Hematopoietic multipotent progenitor cell treated with erythropoietin and hydrocortisone succinate and interleukin-3 and kit ligand, for 15 days (in vitro differentiated cells): ENCODE measurements at places on chromosomes 1 and 21.

GRCh38 chr1:923991-924655 lies 400 bp downstream of the SAMD11 start:
- no peak for DNase-seq

DNA sequence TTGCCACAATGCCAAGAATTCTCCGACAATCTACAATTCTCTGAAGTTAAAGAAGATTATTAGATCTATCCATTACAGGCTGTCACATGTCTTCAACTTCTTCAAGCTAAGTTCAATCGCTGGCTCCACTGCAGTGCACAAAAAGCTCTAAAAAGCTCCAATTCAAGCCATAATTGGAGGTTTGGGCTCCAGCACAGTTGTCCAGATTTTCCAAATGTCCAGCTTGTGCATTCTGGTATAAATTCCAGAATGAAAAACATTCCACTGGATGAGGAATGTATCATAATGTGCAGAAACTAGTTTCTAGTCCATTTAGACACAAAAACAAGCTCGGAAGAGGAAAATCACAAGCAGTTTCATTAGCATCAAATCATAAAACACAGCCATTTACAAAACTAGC lies 138.6 kb downstream of the NRIP1 start:
- no peak for DNase-seq

DNA sequence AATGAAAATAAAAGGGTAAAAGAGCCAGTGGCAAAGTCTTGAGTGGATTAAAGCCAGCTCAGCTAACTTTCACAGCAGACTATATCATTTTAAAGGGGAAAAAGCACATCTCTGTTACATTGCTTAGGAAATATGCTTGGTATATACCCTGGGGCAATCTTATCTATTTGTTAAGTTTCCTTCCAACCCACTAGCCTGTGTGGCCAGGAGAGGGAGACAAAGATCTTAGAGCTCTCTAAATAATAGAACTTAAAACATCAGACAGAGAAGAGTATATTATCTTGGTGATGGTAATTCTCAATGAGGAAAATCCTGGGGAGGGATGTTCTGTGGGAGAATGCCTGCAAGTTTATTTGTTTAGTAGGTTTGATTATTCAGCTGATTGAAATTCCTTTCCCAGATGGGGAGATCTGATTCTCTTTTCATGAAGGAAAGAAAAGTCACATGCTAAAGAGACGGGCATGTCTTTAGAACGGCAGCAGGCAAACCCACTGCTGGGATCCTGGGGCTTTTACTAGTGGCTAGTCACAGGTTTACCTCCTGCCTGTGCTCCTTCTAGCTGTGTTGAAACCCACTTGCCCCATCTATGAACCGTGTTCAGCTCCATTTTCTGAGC lies 3.6 kb downstream of the KCNE2 start:
- DNase-seq: peak; percentile 40

DNA sequence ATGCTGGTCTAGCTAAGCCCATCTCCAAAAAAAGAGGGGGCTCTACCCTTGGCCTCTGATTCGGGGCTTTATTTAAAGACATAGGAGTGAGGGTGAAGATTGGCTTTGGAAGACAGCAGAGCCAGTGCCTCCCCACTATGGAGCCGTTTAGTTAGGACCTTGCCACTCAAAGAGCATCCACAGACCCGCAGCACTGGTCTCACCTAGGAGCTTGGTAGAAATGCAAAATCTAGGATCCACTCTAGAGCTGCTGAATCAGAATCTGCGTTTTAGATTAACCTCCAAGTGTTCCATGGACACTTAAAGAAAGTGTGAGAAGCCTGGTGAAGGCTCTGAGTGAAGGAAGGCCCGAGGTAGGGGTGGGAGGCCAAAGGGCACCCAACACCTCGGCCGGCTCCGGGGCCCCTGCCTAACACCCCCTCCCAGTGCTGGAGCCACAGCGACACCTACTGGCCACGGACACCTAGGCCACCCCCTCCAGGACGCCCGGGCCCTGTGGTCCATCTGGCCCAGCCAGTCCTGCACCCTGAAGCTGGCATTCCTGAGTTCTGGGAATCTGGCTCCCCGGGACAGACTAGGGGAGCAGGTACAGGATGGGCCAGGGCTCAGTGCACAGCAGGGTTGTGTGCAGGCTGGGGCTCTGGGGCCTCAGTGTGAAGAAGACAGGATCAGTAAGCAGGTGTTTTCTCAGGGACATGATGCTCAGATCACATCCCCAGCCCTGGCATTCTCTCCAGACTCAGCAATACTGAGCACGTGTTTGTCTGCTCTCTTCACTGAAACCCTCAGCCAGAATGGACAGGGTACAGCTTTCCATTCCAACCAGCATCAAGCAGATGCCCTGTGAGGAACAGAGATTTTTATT lies 79.2 kb downstream of the TMEM53 start:
- DNase-seq: peak; percentile 77

DNA sequence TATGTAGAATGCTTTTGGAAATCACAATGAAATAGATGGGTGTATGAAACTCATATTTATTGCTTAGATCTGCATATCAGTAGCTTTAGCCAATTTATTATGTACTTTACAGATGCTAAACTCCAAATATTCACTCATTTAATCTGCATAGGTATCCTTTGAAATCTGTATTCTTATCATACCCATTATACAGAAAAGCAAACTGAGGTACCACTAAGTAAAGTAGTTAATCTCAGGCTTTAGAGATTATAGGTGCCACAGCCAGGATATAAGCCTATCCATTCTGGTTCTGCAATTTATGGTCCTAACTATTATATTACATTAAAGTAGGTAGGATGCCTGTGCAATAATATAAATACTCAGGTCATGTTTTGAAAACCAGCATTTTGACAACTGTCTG lies 369.4 kb downstream of the NCAM2 start:
- no peak for DNase-seq

DNA sequence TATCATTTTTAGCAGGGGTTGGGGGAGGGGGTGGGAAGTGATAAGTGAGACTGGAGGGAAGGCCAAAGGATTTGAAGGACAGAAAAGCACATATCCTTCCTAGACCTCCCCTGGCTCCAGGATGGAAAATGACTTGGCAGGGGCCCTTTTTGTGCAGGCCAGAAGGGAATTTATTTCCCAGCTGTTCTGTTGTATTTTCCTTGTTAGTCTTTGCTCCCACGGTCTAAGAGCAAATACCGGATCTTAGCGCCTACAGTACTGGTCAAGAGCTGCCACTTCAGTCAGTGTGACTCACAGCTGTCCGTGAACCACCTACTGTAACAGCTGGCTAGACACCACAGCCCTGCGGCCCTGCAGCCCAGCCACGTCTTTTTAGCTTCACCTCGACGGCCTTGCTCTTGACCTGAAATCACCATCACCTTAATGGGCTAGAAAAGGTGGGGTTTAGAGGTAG lies 51.0 kb upstream of the ERRFI1 start:
- DNase-seq: no peak

GRCh38 chr1:94339206-94339927 lies 78.8 kb upstream of the ABCD3 start:
- no peak for DNase-seq

DNA sequence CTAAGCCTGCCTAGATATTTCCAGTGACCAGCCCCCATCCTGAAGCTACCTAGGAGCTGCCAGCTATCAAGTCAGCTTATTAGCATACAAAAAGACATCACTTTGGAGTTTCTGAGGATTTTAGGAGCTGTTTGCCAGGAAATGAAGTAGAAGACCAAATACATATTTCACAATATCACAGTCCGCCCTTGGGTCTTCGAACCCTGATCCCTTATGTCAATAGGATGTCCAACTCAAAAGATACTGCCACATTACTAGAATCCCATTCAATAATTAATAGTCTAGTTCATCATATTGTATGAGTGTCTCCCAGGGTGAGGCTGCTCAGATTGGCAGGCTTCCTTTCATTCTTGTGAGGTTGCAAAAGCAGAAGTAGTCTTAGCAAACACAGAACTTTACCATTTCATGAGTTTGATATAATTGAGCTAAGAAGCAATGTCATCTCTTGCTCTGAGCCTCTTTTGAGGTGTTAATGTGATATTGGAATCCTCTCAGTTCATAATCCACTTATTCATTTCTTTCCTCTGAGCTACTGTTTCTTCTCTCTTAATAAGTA lies 13.6 kb downstream of the IPO9 start:
- DNase-seq: no peak
